H9 (cell line): ENCODE measurements at places on chromosomes 4 and X.

DNA sequence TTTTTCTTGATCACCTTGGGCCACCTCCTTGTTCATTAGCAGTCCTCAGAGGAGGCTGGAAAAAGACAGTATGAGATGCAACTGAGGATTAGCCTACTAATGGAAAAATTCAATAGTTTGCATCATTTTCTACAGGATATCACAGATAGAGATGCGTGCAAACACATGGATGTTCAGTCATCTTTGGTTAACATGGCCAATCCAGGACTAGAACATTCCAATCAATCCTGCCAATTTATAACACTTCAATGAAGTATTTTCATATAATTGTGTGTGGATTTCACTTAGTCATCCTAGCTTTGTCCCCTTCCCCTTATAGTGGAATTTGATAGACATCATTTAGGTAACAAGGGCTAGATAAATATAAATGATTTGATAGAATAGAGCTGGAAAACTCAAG, 42.7 kb downstream of the MAML3 start:
- DNase-seq: no peak

DNA sequence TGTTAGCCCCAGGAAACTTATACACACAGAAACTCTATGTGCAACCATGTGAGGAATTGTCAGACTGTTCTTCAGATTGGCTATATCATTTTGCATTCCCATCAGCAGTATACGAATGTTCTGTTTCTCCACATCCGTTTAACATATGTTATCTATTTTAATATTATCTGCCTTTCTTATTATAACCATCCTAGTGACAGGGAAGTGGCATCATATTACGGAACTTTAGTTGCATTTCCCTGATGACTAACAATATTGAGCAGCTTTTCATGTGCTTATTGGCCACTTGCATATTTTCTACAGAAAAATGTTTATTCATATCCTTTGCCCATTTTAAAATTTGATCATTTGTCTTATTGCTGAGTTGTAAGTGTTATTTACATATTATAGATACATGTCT, 36.5 kb upstream of the IL15 start:
- DNase-seq: no peak

GRCh38 chr4:84443523-84443922, 55.6 kb downstream of the NKX6-1 start:
- no peak for DNase-seq

GRCh38 chrX:153700376-153700945, 12.7 kb downstream of the SLC6A8 start:
- no peak for DNase-seq

- DNase-seq: no peak
These were observed 23.9 kb upstream of the MXD4 start for GRCh38 chr4:2285613-2286381.

DNA sequence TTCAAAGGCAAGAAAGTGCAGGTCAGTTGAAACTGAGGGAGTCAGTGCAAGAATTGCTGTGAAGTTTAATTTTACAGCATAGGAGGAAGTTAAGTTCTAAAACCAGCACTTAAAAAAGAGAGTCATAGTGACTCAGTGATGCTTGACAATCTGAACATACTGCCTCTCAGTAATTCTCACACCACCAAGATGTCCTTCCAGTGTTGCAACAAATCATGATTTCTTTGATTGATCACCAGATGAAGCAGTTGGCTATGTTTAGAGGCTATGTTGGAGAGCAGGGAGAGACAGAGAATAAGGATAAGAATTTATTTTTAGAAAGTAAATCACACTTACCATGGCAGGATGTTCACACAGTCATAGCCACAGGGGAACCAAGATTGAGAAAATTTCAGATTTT, 13.2 kb downstream of the TRIM2 start:
- DNase-seq: no peak

DNA sequence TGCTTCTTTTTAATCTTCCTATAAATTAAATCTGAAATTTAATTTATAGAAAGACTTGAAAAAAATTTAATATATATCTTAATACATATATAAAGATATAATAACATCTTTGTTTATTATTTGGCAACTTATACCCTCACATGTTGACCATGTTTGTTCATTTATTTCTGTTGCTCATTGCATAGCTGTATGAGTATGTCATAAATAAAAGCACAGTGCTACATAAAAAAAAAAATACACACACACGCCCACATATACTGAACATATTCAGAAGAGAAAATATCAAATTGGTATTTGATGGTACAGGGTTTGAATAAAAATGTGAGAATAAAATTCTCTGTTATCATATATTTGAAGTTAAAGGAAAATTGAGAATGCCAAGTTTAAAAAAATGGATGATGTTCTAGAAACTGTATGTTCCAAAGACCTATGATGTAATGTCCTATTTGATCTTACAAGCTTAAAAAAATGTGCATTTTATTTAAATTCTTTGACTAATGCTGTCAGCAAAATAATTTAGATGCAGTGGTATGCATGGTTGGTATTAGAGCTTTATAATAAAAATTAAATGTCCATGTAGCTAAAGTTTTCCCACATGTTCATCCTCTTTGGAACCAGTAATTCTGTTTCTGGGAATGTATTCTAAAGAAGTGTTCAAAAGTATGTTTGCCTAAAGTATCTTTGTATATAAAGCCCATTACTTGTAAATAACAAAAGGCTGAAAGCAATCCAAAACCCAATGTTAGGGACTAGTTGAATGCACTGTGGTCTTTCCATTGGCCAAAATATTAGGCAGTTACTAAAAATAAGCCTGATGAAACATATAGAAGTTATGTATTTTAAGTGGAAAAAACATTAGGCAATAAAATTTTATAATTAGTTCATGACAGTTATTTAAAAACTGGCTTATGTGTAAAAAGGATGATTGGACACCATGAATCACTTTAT, 12.9 kb downstream of the TMEM184C start:
- no peak for DNase-seq

DNA sequence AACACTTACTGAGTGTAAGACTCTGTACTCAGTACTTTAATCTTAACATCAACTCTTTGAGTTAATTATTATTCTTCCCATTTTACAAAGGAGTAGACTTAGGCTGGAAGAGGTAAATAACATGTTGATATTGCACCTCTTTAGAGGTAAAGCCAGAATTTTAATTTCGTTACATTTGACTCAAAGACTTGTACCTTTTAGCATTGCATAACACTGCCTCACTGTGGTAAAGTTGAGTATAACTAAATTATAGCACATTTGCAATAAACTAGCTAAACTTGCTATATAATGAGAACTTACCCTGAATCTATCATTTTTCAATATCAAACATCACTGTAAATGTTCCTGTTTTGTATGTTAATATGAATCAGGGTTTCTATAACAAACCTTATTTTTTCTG, 218.5 kb downstream of the PRR32 start:
- no peak for DNase-seq

DNA sequence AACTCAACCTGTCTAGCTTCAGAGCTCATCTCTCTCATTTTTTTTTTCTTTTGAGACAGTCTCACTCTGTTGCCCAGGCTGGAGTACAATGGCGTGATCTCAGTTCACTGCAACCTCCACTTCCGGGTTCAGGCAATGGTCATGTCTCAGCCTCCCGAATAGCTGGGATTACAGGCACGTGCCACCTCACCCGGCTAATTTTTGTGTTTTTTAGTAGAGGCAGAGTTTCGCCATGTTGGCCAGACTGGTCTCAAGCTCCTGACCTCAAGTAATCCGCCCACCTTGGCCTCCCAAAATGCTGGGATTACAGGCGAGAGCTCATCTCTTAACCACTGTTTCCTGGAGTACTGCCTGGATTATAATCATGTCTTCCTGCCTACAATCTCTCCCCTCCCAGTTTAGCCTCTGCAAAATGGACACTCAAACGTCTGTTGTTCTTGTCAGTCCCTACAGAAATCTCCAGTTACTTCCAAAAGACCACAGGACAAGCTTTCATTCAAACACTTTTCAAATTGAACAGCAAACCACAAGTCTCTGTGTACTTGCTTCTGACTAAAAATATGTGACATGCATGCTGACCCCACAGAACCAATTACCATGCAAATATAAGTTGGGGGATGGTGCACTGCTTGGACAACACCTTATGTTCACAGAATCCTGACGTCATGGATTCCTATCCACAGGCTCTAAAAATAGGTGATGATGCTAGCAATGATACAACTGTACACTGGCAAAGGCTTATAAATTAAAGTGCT, 137.2 kb downstream of the SH3KBP1 start:
- DNase-seq: no peak
